ENCODE measurements at places on chromosomes 7 and 10.

DNA sequence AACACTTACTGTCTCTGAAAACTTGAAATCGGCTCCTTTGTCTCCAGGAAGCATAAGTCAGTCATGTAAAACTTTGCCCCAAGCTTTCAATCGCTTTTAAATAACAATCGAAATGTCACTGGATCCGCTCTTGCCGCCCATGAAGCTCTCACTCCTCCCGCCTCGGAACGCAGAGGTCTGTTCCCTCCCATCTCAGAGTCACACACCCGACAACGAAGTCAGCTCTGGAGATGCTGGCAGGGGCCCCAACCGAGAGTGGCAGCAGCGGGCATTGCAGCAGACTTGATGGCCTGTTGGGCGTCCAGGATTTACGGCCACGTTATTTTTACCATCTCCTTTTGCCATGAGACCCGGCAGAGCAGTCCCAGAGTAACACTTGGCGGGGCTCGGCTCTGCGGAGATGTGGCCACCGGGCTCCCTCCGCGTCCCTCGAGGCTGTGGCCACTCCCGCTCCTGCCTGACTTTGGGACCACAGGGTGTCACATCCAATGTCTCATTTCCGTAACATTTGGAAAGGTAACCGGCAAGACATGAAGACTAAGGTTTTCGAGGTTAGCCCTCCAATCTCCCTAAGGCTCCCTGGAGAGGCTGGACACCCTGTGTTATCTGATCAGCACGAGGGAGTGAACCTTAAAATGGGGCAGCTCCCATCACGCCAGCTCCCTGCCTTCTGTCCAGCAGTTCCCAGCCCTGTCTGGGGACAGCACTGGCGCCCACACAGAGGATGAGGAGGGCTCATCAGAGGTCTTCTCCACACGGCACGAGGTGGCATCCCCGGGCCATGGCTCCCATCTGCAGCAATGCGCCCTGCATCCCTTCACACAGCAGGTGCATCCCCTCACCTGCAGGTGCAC, 62.8 kb upstream of the ADGRA1 start:
- no peak for DNase-seq

GRCh38 chr10:34432589-34432988, 382.5 kb downstream of the PARD3 start:
- no peak for DNase-seq

DNA sequence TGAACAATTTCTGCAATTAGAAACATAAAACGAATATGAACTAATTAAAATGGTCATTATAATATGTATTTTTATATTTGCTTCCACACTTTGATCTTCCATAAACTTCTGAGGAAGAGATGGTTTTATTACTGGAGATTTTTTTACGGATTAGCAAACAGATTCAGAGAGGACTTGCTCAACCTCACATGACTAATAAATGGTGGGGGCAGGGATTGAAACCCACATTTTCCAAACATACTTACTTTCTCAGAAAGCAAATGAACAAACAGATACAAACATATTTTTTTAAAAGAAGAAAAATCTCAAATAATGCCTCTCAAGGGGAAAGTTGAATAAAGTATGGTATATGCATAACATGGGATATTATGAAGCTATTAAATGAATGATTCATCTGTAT, 18.3 kb downstream of the ANKMY2 start:
- DNase-seq = no peak

GRCh38 chr7:7499892-7500291, 35.8 kb downstream of the COL28A1 start:
- no peak for DNase-seq

DNA sequence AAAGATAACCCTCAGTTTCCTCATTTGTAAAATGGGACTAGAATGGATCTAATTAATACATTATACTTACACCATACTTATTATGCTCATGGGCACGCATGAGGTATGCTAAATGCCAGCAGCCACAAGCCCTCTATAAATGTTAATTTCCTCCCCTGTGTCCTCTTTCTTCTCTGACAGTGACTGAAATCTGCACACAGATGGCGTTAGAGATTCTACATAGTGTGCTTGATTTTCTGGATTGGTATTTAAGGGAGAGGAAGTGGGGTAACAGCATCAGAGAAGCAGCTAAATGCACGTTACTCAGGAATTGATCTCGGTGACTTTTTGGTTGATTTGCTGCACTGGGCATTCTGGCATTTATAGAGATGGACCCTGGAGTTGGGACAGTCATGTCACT, 568.5 kb downstream of the CALN1 start:
- no peak for DNase-seq
